Activated T-helper 9 cell treated with anti-CD3 and anti-CD28 coated beads, Interleukin-2, amount 50 U/mL, for 16 hours (primary cell): ENCODE measurements at places on chromosomes 1 and 21.
A peak's percentile ranks its signal among the peaks of the same experiment; 100 is the strongest.

GRCh38 chr21:17823846-17824245 lies 4.7 kb upstream of the C21orf91 start:
- no peak for DNase-seq

GRCh38 chr1:153612111-153612754 lies 704 bp downstream of the S100A16 start:
- DNase-seq = no peak

GRCh38 chr1:239155466-239156091 lies 230.8 kb upstream of the CHRM3 start:
- no peak for DNase-seq

- DNase-seq = no peak
Measured at GRCh38 chr1:1873186-1873585, 17.7 kb downstream of the GNB1 start.

DNA sequence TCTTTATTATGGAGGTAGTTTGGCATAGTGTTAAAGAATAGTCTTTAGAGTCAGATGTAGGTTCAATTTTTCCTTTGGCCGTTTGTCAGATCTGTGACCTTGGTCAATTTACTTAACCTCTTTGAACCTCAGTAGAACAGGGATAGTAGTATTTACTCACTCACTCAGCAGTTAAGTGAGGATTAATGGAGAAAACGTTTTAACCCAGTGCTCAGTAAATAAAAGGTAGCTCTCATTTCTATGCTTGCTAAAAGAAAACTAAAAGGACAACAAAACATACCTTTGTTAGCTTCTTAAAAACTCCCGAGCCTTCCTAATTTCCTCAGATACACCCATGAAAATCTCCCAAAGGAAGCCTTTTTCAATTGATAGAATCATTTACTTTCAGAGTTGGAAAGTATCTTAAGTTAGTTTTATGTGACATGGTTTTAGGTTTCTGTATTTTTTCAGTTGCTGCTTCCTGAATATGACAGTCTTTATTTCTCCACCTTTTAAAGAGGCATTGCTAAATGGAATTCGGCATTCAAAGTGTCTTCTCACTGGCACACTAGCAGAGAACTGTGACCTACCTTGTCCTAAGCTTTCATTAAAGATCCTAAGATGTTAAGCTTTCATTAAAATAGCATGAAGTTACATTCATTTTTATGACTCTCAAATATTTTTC lies 7.8 kb downstream of the ABCD3 start:
- DNase-seq = no peak

DNA sequence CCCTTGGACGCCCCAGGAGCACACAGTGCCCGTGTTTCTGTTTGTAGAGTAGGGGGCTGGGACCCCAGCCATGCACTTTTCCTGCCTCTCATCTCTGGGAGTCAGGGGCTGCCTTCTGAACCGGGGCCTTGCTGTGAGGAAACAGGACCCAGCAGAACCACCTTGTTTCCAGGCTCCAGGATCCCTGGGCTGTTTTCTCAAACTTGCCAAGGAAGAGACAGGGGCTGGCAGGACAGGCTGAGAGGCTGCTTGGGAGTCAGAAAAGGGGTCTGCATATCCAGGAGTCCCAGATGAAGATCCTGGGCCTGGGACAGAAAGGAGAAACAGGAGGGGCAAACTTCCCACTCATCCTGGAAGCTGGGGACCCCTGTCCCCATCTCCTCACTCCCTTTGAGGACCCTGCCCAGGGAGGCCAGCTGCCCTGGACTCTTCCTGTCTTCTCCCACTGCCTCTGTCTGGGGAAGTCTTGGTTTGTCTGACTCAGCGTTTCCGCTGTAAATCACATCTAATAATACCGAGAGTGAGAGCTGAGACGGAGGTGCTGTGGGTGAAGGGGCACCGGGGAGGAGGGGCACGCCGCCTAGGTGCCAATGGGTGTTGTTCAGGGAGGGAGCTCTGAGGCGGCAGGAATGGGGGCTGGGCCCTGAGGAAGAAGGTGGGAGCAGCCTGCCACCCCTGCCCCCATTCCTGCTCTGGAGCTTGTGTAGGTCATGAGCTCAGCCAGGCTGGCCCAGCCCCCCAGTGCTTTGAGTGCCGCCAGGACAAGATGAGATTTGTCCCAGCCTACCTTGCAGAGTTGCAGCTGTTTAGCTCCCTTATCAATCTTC lies 16.7 kb downstream of the POU3F1 start:
- peak; percentile 62 for DNase-seq

GRCh38 chr1:110798691-110799256 lies 74.2 kb upstream of the CD53 start:
- DNase-seq = no peak

DNA sequence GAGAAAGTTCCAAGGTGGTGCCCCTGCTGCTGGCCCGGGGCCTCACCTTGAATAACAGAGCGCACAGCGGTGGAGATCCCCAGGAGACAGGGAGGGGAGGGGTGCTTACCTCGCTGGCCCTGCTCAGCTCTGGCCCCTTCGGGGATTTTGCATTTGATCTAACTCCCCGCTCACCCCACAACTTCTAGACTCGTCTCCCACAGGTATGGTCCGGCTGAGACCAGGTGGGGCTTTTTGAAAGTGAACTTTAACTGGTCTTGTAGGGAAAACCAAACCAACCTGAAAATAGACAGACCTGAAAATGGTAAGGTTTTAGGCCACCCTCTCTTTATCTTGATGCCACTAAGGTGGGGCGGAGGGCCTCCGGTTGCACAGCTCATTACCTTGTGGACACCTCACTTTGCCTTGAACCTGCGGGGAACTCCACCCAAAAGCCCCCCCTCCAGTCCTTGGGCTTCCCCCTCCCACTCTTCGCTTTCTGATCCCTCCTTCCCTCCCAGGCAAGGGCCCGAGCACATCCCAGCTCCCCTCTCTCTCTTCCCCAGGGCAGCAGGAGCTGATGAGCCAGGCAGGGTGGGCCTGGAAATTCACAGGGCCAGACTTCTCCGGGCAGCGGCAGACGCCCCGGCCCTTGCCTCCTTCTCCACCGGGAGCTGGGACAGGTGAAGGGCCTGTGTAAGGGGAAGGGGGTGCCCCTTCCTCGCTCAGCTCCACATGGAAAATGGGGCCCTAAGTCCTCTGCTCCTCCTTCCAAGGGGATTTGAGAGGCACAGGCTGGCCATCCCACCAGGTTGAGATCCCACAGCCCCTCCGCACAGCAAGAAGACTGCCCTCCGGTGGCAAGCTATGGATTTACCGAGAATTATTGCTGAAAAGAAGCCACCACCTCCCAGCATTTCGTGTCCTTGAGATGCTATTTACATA lies 16.1 kb downstream of the TNFRSF8 start:
- DNase-seq = no peak

GRCh38 chr1:189185097-189185496 lies 1292.6 kb downstream of the BRINP3 start:
- DNase-seq = no peak

- no peak for DNase-seq
Measured at GRCh38 chr1:38336961-38337360, 290.4 kb upstream of the POU3F1 start.

GRCh38 chr1:159092036-159092760 lies 15.6 kb upstream of the AIM2 start:
- DNase-seq = no peak

DNA sequence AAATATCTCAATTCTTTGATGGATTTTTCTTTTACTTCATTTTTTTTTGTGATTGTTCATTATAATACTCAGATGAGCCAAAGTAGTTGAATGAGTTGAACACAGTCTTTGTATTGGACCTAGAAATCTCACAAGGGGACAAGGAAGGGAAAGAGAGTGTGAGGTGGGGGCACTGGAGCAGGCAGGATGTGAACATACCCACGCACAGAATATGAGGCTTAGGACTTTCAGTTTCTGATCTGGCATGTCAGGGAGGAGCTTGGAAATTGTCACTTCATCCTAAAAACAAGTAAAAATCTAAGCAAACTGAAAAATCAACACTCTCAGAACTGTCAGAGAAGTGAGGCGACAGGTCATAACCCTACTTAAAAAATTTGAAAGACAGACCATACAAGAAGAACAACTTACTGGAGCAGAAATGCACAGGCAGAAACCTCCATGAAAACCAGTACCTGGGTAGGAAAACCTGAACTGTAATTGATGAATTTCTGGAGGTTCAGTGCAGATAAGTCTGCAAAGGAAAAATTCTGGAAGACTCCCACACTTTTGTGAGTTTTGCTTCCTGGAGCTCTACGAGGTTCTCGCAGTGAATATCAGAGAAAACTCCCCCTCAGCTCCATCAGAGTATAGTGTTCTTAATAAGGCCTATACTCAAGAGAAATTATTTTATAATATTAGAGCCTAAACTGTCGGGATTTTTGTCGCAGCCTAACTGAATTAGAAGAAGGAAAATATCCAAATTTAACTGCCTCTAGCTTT lies 3.6 kb upstream of the PTGS2 start:
- no peak for DNase-seq

- no peak for DNase-seq
Measured at GRCh38 chr1:219666242-219666641, 53.3 kb upstream of the ZC3H11B start.

- no peak for DNase-seq
Measured at GRCh38 chr1:30374400-30375070, 348.9 kb downstream of the MATN1 start.

GRCh38 chr1:41020109-41020576 lies 1.4 kb downstream of the SLFNL1 start:
- DNase-seq = no peak

GRCh38 chr1:245485996-245486395 lies 331.2 kb downstream of the KIF26B start:
- no peak for DNase-seq

DNA sequence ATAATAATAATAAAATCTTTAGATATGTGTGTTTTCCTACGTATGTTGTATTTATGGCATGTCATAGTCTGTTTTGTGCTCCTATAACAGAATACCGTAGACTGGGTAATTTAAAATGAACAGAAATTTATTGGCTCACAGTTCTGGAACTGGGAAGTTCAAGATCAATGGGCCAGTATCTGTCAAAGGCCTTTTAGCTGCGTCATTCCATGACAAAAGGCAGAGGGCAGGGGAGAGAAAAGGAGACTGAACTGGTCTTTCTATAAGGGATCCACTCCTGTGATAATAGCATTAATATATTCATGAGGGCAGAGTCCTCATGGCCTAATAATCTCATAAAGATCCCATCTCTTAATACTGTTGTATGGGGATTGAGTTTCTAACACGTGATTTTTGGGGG lies 7.1 kb upstream of the SFT2D2 start:
- DNase-seq = no peak

DNA sequence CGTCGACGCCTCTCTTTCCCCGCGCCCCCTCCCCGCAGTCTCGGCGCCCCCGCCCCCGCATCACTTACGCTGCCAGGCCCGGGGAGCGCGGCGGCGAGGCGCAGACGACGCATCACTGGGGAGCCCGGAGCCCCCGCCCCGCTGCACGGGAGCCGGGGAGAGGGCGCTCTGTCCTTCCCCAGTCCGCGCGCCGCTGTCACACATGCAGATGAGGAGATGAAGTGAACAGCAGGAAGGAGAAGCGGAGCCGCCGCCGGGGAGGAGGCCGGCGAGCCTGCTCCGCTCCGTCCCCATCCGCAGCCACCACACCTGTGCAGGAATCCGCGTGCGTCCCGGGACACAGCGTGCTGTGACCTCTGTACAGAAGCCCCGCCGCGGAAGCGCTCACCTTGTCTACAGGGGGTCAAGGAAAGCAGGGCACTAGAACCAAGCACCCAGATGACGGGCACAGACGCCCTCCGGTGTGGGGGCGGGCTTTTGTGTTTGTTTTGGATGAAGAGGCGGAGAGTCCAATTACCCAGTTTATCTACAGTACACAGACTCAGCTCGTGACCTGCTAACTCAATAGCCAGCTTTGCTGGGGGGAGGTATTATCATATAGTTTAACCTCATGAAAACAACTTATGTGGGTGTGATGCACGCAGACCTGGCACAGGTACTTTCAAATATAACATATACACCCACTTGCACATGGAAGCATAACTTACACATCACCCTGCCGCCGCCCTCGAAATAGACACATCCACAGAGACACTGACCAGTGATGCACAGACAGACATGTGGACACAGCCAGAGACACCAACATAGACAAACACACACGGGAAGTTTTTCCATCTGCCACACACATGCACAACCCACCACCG lies 12.4 kb downstream of the KLHDC8A start:
- peak; percentile 31 for DNase-seq

DNA sequence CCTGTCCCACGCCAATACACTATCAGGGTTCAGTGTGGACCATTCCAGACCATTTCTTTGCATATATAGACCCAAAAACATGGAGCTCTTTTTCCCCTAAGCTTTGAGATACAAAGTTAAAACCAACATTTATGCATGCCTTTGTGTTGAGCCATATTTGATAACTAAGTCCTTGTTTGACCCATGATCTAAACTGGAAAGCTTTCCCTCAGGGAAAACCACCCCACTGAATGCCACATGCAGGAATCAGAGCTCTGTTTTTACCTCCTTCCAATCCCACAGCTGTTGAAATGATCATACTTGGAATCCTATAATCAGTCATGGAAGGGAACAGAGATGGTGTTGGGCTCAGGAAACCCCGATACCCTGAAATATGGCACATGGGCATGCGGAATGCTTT lies 14.8 kb upstream of the SLC45A1 start:
- DNase-seq = no peak

- no peak for DNase-seq
Measured at GRCh38 chr1:202221911-202222909, 28.6 kb downstream of the LGR6 start.

GRCh38 chr1:234851450-234852438 lies 241.8 kb upstream of the IRF2BP2 start:
- no peak for DNase-seq

DNA sequence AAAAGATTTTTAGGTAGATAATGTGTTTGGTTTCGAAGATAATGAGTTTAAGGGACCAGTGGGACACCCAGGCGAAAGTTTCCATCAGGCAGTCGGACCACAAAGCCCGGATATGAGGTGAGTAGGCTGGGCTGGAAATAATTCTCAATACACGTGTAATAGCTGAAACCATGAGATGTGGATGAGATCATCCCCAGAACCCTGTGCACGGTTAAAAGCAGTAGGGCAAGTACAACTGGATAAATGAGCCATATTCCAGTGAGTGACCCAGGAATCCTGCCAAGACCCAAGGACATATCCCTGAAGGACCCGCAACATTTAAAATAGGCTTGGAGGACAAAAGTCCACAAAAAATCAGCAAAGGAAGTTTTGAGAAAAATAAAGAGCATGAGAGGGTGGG lies 21.5 kb upstream of the NHLH2 start:
- no peak for DNase-seq

DNA sequence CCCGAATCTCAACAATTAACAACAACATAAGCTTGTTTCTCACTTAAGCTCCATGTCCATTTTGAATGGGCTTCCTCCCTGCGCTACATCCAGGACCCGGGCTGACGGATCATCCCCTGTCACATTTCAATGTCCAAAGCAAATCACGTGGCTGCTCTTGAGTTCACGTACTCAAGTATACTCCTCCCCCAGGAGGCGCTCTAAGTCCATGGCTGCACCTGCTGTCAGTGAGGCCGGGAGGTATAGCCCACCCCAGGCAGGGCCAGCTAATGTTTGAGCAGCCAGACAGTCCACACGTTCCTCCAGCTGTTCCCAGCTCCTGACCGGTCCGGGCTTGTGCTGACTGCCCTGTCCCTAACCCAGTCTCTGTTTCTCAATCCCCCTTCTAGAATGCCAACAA lies 220.8 kb downstream of the SLC35F3 start:
- DNase-seq = no peak

GRCh38 chr1:30749691-30750583 lies 7.6 kb downstream of the LAPTM5 start:
- peak; percentile 45 for DNase-seq
